ENCODE measurements at places on chromosomes 4 and X.

DNA sequence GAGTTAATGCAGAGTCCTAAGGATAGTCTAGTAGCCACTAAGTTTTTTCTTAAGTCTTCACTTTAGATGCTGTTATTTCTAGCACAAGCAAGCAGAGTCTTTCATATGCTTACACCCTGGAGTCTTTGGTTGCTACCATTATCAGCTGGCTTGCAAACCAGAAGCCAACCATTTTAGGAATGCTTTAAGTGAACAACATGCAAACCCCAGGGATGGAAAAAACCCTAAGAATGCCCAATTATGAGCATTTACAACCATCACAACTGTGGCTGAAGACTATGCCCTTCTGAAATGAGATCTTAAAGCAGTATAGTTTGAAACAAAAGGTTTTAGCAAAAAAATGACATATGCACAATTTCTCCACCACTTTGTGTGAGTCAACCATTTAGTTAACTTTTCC is 6.6 kb downstream of the MID1IP1 start:
- DNase-seq: no peak

GRCh38 chrX:130114141-130114588 is 3.9 kb upstream of the ELF4 start:
- DNase-seq: no peak

- DNase-seq: no peak
Measured at GRCh38 chr4:38811297-38811696, 6.7 kb upstream of the TLR1 start.

DNA sequence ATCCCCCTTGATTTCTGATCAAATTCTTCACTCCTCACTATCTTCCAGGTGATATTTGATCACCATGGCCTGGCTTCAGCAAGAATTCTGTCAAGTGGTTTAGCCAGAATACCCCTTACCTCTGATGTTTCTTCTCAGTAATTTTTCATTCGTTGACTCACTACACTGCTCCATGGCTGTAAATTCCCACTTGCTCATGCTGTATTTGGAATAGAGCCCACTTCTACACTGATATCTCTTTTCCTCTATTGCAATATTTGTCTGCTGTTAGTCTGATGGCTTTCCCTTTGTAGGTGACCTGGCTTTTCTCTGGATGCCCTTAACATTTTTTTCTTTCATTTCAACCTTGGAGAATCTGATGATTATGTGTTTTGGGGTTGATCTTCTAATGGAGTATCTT is 73.9 kb upstream of the DIPK2B start:
- DNase-seq: no peak

DNA sequence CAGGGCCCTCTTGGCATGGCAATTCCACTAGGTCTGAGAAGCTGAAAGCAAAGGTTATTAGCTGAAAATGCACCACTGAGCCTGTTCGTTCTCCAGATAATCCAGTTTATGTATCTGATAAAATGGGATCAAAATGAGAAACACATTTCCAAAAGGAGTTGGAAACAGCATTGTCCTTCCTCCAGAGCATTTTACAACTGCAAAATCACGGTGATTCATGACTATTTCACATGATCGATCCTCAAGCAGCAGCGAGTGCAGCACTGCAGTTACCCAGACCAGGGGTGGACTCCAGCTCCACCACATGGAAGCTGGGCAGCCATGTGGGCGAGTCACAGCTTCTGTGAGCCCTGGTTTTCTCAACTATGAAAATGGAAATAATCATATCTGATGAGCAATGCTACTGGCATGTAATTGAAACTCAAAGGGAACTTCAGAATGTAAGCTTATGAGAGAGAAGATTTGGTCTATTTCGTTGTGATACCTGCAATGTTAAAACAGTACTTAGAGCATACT is 78.7 kb upstream of the MSX1 start:
- no peak for DNase-seq

GRCh38 chr4:27894951-27895350 is 1034.3 kb downstream of the STIM2 start:
- DNase-seq: no peak

- DNase-seq: no peak
Measured at GRCh38 chr4:168815379-168816345, 194.4 kb downstream of the CBR4 start.

DNA sequence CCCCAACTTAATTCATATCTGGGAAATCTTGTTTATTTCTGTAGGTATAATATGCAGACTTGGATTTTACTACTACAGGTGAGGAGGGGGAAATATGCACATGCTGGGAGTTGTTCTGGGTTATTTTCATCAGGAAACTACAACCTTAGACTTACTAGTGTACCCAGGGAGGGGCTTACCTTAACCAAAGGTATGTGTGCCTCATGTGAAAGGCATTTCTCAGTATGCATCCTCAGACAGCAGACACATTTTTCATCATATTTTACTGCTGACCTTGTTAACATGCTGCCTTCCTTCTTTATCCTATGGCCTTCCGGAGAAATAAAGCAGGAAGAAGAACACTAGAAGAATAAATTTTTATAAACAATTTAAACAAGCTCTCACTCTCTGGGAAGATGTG is 214.9 kb downstream of the SPANXN4 start:
- no peak for DNase-seq

DNA sequence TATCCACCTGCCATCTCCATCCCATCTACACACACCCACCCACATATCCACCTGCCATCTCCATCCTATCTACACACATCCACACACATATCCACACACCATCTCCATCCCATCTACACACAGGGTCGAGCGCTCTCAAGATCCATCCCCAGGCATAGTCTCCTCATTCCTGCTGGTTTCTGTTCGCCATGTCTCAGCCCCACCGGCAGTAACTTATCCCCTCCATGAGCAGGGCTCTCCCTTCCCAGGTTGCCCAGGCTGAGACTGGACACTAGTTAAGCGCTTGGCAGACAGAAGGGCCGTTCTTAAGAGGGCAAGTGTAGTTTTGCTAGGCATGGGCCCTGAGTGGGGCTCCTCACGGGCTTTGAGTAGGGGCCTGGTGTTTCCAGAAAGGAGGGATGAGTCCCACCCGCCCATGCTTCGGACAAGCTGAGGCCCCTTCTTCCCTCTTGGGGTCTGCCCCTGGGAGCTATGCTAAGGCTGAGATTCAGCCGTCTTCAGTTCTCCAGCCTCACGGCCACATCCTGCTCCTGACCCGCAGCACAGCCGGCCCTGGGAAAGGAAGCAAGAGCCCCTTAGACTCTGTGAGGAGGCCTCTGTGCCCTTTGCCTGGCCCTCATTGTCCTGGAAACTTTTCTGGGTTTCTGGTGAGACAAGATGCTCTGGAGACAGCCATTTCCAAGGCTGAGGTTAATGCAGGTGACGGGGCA is 20.4 kb downstream of the TMEM271 start:
- no peak for DNase-seq

DNA sequence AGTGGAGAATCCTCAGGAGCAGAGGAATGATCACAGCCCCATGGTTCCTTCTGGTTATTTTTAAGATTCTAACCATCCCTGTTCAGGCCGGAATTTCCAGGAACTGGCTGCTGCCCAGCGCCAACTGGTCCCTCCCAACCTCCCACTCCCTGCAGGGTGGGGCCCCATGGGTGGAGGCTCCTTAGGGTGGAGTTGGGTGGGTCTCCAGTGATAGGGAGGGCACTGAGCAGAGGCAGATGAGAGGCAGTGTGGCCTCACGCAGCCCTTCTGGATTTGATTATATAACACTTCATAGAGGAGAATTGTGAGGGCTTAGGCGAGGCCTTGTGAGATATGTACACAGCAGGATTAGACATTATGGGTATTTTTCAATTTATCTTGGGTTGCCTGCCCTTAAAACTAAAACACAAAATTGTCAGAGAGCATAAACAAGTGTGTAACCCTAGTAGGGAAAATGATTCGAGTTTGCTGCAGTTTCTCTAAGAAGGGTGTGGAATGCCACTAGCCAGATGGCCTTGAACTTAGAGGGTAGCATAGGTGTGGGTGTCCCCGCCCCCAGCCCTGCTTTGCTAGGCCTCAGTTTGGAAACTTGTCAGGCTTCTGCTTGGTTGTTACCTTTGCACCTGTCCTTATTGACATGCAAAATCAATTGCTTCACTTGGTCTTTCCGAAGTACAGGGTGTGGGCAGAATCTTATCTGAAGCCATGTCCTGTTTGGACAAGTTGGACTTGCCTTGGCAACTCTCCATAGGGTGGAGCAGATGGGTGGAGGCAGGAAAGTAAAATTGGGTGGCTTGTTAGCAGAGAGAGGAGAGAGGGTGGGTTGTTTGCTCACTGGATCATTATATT is 9.4 kb downstream of the KLF3 start:
- DNase-seq: no peak

DNA sequence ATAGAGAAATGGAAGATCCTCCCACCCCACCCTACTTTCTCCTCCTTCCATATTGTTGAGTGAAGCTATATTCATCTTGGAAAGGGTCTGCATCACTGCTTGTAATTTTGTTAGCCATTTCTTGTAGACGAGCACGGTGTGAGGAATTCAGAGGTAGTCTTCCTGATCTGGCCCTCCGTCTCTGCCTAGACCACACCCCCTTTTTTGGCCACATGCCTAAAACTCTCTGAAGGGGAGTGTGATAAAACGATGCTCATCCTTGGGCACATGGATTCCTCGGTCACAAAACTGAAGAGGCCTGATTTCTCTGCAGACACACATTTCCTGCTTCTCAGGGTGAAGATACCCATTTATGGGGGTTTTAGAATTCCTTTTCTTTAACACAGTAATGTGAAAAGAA is 182.8 kb downstream of the LARP7 start:
- DNase-seq: no peak

DNA sequence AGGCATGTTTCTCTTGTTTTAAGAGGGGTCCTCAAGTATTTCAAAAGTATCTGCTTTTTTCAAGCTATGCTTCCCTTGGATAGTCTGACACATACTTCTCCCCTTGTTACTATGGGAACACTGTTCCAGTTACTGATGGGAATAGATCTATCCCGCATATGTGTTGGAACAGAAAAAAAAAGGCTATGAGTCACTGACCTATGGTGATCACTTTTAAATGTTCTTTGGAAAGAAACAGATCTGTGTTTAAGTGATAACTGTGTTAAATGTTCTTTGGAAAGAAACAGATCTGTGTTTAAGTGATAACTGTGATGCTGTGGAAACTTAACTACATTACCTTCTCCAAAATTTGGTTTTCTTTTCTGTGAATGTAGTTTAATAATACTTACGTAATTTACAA is 303.2 kb downstream of the TEX13C start:
- DNase-seq: no peak

DNA sequence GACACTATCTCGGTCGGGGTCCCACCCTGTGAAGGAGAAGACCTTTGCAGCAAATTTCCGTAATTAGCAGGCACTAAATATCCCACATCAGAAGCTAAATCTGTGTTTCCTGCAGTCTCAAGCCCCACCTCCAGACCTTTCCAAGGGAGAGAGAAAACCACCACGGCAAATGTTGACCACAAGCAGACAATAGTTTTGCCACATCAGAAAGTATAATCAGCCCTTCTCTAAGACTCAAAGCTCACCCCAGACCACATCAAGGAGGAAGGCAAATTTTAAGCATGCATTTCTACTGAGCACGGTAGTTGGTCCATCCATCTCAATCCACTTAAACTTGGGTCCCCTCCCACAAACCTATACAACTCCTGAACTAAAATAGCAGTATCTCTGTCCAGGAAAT is 398.5 kb downstream of the GPM6A start:
- DNase-seq: no peak

GRCh38 chr4:103307453-103308247 is 109.5 kb upstream of the CENPE start:
- no peak for DNase-seq

GRCh38 chrX:10615931-10616774 is 4.2 kb downstream of the MID1 start:
- no peak for DNase-seq

DNA sequence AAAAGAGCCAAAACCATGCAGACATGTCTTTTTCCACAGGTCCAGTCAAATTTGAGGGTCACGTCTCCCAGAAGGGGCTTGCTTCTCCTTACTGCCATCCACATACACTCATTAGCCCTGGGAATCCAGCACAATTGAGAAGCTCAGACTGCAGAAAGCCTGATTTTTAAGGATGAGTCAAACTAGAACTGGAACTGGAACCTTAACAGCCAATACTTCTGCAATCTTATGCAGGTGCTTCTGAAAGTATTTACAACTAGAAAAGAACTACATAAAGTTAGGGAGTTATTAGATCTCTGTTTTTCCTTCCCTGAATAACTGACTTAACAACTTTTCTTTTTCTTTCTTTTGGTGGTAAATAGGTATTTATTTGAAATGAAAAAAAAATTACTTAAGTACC is 86.3 kb downstream of the CDS1 start:
- no peak for DNase-seq

GRCh38 chr4:181819946-181820345 is 423.3 kb upstream of the TENM3 start:
- no peak for DNase-seq

GRCh38 chr4:211033-211511 is 86.8 kb downstream of the ZNF718 start:
- DNase-seq: no peak

- DNase-seq: no peak
Measured at GRCh38 chrX:46311581-46312120, 233.6 kb downstream of the ZNF674 start.

- no peak for DNase-seq
Measured at GRCh38 chr4:145076469-145076855, 21.5 kb downstream of the ANAPC10 start.

GRCh38 chr4:189988877-189989431 is 38.1 kb downstream of the FRG2 start:
- DNase-seq: no peak

DNA sequence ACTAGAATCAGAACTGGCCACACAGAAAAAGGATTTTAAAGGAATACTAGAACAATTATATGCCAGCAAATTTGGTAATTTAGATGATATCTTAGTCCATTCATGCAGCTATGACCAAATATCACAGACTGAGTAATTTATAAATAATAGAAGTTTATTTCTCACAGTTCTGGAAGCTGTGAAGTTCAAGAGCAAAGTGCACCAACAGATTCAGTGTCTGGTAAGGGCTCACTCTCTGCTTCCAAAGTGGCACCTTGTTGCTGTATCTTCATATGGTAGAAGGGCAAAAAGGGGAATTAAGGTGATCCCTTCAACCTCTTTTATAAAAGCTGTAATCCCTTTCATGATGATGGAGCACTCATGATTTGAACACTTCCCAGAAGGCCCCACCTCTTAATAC is 20.3 kb downstream of the TNIP2 start:
- no peak for DNase-seq

All from activated T-cell treated with anti-CD3 and anti-CD28 coated beads for 24 hours (primary cell).